ENCODE measurements at places on chromosomes 5 and 9.

DNA sequence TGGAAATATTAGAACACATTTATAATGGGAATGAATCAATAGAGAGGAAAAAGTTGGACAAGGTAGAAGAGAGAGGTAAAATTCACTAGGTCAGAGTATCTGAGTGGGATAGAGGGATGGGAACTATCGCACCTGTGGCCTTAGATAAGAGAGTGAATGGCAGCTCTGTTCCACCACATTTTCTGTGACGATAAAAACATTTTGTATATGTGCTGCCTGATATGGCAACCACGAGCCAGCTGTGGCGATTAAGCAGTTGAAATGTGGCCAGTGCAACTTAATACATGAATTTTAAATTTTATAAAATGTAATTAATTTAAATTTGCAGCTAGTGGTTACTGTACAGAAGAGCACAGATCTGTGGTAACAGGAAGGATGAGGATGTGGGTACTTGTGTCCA is 46.7 kb downstream of the ZNF354A start:
- DNase-seq: no peak

- DNase-seq: no peak
These were observed 172.6 kb upstream of the RAI14 start for GRCh38 chr5:34483442-34484033.

DNA sequence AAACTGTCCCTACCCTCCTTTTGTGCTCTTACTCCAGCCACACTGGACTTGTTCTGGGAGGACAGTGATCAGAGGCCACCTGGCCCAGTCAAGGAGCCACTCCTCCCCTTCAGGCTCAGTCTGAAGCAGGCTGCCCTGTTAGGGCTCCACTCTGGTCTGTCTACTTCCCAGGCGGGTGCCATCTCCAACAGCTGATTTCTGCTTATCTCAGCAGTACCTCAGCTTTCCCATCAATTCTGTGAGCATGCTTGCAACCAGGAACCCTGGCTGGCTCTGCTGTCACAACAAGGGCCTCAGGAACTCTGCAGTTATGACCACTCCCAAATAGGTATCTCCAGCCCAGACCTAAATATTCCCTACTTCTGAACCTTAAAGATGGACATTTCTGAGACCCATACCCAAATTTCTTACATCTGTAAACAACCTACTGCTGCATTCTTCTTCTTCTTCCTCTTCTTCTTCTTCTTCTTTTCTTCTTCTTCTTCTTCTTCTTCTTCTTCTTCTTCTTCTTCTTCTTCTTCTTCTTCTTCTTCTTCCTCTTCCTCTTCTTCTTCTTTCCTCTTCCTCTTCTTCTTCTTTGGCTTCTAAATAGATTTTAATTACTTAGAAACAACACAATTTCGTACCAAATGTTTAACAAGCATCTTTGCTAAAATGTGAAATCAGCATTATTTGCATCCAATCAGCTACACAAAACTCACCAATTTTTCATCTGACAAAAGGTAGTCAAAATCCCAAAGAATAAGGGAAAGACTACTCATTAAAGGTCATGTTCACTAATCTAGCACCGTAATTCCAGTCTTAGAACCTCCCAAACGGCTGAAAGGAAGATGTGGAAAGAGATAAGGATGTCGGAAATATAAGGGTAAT is 13.6 kb upstream of the SLC22A4 start:
- DNase-seq: no peak

DNA sequence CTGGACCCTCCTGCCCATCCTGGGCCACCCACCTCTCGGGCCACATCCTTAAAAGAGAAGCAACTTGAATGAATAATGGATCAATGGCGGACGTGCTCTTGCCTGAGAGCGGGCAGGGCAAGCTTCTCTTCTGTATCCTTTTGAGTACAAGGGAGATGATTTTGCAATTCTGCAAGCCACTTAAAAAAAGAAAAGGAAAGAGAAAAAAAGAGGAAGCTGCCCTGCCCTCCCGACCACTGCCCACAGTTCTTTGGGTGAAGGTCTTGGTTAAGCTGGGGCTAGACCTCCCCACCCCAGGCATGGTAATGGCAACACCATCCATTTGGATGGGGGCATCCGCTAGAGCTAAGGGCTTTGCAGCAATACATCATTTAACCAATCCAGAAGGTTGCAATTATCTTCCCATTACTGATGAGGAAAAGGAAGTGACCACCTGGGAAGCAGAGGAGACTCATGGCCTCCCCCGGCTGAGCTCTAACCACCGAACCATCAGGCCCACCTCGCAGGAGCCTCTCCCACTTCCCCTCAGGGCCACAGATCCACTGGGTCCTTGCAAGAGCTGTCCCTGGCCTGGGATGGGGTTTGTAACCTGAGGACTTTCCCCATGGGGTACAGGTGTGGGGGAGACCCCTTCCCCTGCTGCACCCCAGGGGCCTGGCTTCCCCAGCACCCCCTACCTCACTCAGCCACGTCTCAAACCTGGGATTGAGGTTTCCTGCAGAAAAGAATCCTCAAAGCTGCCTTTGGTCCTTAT is 27.8 kb upstream of the LAMC3 start:
- DNase-seq: no peak

Data from MCF 10A (cell line).